Endothelial cell (in vitro differentiated cells): ENCODE measurements at places on chromosomes 2 and 18.

DNA sequence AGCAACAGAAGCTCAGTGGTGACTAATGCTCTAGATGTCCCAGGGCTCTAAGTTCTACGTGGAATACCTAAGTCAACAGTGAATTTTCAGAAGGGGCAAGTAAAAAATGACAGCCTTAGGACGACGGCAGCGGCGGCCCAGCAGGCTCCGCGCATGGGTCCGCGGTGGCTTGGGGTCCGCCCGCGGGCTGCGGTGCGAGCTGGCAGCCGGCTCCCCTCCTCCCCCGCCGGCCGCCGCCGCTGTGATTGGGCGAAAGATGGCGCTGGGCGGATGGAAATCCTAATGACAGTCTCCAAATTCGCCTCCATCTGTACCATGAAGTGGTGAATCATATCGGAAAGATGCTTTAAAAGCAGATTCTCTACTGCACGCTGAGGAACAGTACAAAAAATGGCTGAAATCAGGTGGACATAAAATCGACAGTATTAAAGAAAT, 74.7 kb downstream of the HNRNPLL start:
- DNase-seq = peak; percentile 69

- no peak for DNase-seq
These were observed 234.5 kb upstream of the STON1 start for GRCh38 chr2:48295421-48295820.

GRCh38 chr2:203678971-203679370, 27.5 kb upstream of the CD28 start:
- DNase-seq = no peak

DNA sequence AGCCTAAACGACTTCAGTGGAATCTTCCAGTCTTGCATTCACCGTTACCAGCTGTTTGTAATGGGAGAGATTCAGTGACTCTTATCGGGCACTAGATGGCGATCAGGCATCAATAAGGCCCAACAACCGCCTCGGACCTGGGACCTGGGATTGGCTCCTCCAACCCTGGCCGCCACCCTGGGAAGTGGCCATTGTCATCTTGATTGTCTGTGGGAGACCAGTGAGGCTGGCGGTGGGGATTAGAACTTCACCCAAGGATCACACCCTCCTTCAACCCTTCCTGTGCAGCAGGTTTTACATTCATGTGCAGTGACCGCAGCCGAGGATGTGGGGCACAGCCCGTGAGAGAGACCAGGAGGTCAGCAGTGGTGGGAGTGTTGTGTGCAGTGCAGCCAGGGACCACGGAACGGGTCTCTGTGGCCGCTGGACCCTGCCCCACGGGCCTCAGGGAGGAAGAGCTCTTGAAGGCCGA, 85.3 kb downstream of the SPP2 start:
- peak; percentile 66 for DNase-seq

GRCh38 chr2:45102141-45102540, 92.9 kb upstream of the SIX2 start:
- DNase-seq = no peak

- no peak for DNase-seq
These were observed 54.4 kb upstream of the CCDC68 start for GRCh38 chr18:55013685-55014084.

GRCh38 chr2:106109675-106110424, 84.3 kb downstream of the UXS1 start:
- no peak for DNase-seq

- no peak for DNase-seq
These were observed 107.6 kb upstream of the PKDCC start for GRCh38 chr2:41940060-41940744.

GRCh38 chr2:65450393-65450792, 18.0 kb upstream of the SPRED2 start:
- no peak for DNase-seq

GRCh38 chr18:24560511-24560981, 100.1 kb downstream of the HRH4 start:
- DNase-seq = no peak

DNA sequence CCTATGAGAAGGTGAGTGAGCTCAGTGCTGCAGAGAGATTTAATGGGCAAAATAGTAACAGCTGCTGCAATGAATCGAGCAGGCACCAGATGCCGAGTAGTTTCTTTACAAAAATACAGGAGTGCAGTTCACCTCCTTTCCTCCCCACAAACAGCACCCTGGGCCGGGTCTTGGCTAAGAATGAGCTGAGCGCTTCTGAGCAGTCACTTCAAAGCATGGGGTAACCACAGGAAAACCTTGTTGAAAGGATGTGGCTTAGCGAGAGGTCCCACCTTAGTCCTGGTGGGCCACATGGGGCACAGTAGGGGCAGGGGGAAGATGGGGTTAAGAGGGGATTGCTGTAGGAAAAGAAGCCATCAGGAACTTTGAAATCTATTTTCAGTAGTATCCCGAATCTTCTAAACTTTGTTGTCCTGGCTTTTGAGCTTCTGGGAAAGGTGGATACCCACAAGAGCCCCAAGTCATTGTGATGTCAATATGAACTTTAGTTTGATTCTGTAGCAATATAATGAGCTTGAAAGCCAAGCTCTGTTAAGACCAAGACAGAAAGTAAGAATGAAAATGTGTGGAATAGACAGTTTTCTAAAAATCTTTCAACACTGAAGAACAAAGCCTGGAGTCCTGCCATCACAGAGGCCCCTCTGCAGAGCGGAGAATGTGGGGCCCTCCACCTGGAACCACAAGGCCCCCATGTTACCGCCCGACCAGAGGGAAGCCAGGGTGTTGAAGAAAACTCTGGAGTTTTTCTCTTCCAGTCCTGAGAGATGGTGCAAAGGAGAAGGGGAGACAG, 101.0 kb upstream of the ZNF236 start:
- no peak for DNase-seq

GRCh38 chr18:6333981-6334380, 80.7 kb downstream of the L3MBTL4 start:
- DNase-seq = no peak

GRCh38 chr2:158011055-158011771, 90.5 kb upstream of the UPP2 start:
- DNase-seq = no peak

DNA sequence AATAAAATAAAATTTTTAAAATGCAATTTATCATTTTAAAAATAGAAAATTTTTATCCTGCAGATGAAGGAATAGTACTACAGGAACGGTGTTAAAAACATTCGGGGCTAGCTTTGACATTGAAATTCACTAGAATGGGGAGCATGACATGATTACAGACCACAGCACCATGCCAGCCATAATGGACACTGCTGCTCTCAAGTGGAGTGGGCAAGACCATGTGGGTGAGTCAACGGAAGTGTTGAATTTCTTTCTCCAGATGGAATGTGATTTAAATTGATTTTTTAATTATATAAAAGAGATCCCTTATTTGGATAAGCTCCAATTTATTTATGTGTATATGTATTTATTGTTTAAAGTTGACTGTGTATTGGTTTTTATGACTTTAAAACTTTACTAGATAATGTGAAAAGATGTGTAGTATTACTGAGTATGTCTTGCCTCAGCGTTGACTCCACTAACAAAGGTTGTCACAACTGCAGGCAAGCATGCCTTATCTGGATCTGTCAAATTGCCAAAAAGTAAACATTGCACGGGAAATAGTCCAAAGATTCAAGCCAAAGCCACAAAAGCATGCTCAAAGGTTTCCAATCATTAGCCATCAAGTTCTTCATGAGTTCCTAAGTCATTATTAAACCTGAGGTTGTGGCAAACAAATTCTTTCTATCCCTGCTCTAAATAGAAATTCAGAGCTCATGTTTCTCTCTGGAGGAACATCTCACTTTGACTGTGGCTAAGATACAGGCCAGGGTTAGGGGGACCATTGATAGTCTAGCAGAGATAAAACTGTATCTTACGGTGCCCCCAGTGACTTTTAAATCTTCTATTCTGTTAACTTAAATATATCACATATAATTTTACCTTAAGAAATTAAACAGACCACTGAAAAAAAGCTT, 536.9 kb downstream of the TMX3 start:
- no peak for DNase-seq

DNA sequence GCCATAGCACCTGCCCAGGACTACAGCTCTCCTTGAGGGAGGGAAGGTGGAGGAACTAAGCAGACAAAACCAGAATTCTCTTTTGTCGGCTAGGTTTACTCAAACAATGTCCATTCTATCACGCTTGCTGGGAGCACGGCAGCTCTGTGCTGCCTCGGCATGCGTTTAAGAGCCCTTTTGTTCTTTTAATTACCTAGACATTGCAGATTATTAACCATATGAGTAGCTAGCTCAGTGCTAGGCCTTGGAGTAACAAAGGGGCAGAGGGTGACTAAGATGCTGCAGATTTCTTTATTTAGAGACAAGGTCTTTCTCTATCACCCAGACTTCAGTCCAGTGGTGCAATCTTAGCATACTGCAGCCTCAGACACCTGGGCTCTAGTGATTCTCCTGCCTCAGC, 11.1 kb downstream of the MSGN1 start:
- no peak for DNase-seq

DNA sequence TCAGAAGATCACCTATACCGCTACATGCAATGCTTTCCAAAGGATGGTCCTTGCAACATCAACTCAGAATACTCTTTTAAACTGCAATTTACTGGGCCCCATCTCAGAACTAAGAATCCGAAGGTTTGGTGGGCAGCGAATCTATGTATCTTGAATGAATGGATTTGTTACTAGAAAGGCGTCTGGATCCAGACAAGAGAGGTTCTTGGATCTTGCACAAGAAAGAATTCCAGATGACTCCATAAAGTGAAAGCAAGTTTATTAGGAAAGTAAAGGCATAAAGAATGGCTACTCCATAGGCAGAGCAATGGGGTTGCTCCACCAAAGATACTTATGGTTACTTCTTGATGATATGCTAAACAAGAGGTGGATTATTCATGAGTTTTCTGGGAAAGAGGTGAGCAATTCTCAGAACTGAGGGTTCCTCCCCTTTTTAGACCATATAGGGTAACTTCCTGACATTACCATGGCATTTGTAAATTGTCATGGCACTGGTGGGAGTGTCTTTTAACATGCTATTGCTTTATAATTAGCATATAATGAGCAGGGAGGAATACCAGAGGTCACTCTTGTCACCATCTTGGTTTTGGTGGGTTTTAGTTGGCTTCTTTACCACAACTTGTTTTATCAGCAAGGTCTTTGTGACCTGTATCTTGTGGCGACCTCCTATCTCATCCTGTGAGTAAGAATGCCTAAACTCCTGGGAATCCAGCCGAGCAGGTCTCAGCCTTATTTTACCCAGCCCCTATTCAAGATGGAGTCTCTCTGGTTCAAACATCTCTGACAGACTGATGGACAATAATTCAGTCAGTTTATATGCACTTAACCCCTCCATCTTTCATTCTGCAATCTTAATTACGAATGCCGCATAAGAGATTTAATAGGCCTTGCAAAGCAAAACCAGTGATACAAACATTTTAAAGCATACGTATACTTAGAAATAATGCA, 7.5 kb upstream of the RMDN2 start:
- DNase-seq = no peak

- no peak for DNase-seq
These were observed 600.5 kb upstream of the SYT4 start for GRCh38 chr18:43877616-43878321.
